Left ventricle myocardium inferior (tissue), 1 donor: ENCODE measurements at places on chromosomes 4 and X. TPM values are rescaled to one million over a fixed set of nuclear protein-coding genes. Genes with fewer than 3 reads are reported as not detected.

Gene CCDC158
- total RNA-seq = 0.11 TPM

Gene CXCL9
- 0.22 TPM for total RNA-seq

Gene IQCM
- total RNA-seq = not detected

Gene CLNK
- not detected for total RNA-seq

Gene TEX13B
- total RNA-seq = not detected

Gene PSAPL1
- not detected for total RNA-seq

Gene PDGFRA
- 24.8 TPM for total RNA-seq

Gene MAGEB2
- total RNA-seq = not detected

Gene NALF2
- 26.1 TPM for total RNA-seq

Gene ADH1A
- total RNA-seq = 0.36 TPM
